Activated CD8-positive, alpha-beta memory T cell treated with anti-CD3 and anti-CD28 coated beads for 1 hour (primary cell): ENCODE measurements at places on chromosomes 5 and 9.

DNA sequence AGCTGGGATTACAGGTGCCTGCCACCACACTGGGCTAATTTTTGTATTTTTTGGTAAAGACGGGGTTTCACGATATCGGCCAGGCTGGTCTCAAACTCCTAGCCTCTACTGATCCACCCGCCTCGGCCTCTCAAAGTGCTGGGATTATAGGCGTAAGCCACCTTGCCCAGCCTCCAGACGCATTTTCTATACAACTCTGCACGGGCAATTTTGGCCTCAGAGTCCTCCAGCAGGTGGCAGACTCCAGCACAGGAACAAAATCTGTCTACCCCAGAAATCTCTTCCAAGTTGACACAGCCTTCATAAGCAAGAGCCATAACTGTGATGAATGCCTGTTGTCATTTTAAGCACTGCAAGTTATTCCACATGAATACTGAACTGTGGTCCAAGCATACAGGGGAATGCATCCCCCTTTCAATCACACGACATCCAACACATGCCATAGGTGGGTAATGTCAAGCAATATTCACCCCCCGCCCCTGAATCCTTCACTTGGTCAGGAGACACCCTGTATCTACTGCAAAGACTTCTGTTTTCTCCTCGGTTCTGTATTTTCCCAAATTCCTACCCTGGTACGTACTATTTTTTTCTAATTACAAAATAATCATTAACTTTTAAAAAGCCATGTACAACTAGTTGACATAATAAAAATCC is 50.8 kb downstream of the ALDH7A1 start:
- DNase-seq, result no peak

DNA sequence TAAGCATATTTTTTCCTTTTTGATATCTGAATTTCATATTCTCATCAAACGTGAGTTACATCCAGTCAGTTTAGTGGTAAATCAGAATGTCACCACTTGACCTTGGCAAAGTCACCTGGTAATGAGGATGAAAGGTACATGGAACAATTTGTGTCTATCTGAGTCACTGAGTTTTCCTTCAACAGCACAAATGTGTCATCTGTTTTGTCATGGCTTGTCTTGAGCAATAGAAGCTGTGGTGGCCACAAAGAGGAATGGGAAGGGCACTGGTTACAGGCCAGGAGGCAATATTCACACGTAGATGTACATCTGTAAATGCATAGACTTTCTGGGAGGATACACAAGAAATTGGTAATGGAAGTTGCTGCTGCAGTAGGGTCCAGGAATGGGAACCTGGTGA is 8.4 kb upstream of the ZNF474 start:
- no peak for DNase-seq

DNA sequence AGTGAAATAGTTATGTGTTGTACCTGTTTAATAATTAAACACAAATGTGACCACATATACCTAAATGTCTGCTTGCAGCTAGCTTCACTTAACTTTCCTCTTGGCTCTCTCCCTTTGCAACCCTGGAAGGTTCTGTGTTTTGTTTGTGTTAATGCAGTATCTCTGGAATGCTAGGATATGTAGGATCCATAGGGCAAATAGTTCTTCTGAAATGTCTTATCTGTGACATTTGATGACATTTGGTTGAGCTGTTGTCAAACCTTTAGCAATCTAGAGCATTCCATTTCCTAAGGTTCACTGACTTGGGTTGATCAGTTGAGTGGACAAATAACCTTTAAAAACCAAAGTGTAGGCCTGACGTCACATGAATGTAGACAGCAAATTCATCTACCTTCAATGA is 21.8 kb downstream of the CTNNA1 start:
- no peak for DNase-seq

GRCh38 chr9:2039294-2040180 is 24.4 kb downstream of the SMARCA2 start:
- no peak for DNase-seq

DNA sequence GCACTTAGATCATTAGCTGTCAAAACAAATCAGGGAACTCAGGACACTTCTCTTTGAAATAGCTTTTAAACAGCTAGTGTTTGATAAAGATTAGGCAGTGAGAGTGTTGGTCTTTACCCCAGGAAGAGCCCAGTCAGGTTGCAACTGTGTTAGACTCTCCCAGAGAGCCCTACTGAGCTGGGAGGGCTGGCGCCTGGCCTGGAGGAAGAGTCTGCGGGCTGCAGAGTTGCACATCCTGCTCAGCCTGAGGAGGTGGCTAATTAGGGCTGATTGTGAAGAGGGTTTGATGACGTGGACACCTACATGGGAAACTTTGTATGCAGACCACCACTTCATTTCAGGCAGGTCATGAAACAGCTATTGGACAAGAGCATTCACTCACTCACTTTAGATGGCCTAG is 112.0 kb downstream of the TMEM174 start:
- no peak for DNase-seq

DNA sequence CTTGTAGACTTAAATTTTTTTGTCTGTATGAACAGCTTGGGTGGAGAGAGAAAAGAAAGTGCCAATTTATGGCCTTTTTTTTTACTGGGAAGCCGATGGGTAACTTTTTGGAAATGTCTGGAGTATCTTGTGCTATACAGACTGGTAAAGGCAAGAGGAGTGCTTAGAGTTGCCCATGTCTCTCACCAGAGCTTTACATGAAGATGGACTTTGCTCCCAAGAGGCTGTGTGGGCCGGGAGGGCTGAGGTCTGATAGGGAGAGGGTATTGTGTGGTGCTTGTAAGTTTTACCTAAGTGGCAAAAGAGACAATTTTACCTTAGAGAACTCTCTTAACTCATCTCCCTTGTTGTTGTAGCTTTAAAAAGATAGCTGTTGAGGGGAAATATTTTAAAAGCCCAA is 203.2 kb downstream of the SEMA6A start:
- no peak for DNase-seq

DNA sequence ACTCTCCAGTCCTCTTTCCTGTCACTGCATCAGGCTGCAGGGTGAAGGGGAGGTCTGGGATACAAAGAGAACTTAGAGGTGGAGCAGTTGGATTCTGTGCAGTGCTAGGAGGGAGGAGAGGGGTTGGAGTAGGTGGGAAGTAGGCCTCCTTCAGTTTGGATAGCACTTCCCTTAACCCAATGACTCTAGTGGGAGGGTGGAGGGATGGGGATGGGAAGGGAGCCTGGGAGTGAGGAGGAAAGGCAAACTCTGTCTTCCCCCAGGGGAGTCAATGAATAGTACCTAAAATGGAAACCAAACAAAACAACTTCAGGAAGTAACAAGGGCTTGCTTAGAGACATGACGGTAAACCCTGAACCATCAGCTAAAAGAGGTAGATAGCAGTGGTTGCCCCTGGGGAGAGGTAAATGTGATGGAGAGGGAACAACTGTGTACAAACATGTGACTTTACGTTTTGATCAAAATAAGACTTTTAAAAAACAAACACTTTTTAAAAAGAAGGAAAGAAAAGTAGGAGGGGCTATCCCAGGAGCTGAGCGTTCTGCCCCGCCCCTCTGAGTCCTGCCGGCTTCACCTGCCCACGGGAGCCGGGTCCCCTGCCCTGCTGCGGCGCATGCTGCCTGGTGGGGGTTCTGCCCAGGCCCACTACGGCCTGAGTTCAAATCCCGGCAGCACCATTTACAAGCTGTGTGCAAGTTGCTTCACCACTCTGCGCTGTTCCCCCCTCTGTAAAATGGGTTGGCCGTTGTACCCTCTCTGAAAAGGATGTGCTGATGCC is 30.9 kb downstream of the GSN start:
- DNase-seq, result no peak

DNA sequence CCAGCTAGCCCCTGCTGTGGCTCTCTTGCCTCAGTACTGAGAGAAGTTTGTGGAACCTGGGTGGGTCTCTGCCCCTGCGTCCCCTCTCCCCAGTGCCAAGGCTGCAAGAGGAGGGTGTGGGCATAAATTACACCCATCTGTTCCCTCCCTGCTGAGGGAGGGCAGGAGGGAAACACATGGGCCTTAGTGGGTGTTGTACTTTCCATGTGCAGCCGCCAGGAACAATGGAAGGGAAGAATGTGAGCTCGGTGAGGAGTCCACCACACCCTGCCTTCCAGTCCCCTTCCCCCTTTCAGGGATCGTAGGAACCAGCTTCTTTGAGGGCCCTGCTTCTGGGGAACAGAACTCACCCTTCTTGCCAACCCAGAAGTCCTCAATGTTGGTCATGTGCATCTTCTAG is 138.2 kb upstream of the KLF4 start:
- no peak for DNase-seq

- DNase-seq, result no peak
These were observed 5.8 kb upstream of the PAPPA start for GRCh38 chr9:116147821-116148220.

- no peak for DNase-seq
These were observed 8.9 kb downstream of the IPO11 start for GRCh38 chr5:62421414-62421813.
